D721Med (cell line): ENCODE measurements at places on chromosomes 3 and 15.

GRCh38 chr3:177446165-177446601 lies 248.9 kb upstream of the TBL1XR1 start:
- no peak for DNase-seq

DNA sequence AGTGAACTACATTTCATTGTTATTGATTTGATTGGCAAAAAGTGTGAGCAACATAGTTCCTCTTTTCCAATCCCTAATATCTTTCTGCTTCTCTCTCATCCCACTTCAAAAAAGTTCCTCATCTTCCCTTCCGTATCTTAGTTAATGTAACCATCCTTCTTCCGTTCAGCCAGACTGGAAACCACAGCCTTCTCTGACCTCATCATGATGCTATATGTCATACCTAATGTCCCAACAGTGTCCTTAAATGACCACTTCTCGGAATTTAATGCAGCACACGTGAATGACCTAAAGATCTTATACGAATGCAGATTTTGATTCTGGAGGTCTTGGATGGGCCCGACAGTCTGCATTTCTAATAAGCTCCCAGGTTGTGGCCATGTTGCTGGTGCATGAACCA lies 320.3 kb upstream of the SATB1 start:
- no peak for DNase-seq

DNA sequence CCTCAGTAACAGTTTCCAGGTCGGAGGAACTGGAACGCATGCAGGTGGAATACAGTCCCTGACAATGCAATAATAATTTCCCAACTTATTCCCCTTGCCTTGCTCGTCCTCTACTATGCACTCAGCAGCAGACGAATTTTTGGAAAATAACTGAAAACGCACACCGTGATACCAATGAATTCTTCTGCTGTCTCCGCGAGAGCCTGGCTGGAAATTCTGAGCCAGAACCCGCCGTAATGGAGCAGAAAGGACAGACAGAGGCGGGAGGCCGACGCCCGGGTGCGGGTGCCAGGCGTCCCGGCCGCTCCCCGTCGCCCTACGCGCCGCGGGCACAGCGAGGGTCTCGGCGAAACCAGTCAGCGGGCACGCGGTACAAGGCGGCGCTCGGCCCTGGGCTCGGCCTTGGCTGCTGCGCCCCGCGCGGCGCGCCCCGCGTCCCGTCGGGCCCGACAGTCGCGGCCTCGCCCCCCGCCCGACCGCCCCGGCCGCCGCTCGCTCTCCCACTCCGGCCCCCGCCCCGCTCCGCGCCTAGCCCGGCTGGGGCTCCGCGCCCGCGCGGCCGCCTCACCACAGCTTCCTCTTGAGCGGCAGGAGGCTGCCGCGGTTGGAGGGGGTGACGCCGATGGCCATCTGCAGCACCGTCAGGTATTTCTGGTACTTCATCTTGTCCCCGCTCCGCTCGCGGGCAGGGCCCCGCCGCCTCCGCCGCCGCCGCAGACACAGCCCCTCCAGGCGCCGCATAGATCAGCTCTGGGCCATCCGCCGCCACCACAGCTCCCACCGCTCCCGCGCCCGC lies 114.5 kb upstream of the GOLGA8J start:
- DNase-seq: no peak

- DNase-seq: no peak
These were observed 104.7 kb downstream of the TP63 start for GRCh38 chr3:189735913-189736312.
